ENCODE measurements at places on chromosomes 13 and 19.

DNA sequence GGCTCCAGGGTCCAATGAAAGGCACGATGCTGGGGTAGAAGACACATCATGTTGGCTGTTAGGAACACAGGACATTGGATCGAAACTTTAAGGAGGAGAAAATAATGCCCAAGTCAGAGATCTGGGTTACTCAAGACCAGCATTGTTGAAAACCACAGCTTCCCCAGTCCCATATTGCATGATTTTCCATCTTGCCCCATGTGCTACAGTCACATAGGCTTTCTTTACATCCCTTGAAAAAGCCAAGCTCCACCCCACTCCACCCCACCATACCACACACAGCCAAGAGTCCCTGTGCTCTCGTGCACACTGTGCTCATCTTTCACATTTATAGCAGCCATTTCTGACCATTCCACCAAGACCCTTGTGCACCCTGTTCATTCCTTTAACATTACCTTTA lies 636.2 kb downstream of the DIAPH3 start:
- DNase-seq = no peak

GRCh38 chr19:8393871-8394250 lies 3.7 kb downstream of the RAB11B start:
- no peak for DNase-seq

GRCh38 chr19:16062789-16063188 lies 13.5 kb upstream of the TPM4 start:
- peak; percentile 62 for DNase-seq

- DNase-seq = no peak
Measured at GRCh38 chr19:18351544-18351943, 11.1 kb downstream of the PGPEP1 start.

DNA sequence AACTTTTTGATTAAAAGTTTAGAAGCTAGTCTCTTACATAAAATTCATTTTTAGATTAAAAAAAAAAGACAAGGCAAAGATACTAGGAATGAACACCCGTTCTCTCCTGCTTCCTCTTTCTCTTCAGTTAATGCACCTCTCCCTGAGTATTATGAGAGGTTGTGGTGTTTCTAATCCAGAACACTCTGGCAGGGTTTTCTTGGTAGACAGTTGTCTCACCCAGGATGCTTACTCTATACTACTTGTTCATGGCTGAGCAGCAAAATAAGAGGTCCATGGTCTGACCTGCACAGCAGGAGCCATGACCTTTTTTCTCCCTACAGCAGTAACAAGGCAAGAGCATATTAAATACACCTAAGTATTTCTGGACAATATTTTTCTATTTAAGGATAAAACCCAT lies 62.0 kb downstream of the MICU2 start:
- no peak for DNase-seq

DNA sequence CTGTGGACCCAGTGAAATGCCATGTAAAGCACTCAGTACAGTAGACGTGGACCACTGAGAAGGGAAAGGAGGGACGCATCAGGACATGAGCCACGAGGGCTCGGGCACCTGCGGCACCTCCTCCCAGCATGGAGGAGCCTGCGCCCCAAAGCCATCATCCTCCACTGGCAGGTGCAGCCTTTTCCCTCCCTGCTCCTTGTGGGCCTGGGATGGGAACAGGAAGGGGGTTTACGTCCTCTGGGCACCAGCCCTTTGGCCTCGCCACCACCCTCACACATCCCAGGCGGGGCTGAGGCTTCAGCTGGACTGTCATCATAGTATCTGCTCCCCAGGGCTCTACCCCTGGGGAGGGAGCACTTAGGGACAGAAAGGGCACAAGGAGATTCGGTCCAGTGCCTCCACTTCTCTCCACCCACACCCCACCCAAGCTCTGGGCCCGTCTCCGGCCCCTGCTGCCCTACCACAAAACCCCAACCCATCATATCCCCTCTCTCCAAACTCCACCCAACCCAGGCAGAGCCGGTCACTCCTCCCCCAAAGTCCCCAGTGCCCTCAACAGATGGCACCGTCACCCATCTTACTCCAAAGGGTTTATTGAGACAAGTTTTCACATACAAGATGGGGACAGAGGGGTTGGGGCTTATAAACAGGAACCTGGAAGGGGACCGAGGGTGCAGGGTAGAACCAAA lies 2.2 kb upstream of the PRKD2 start:
- no peak for DNase-seq

GRCh38 chr13:33278913-33279312 lies 6.6 kb downstream of the STARD13 start:
- no peak for DNase-seq

GRCh38 chr13:36774931-36775330 lies 44.1 kb upstream of the RFXAP start:
- DNase-seq = no peak
